Hypothalamus (tissue), 51 donors: ENCODE measurements at places on chromosomes 3 and 15.

DNA sequence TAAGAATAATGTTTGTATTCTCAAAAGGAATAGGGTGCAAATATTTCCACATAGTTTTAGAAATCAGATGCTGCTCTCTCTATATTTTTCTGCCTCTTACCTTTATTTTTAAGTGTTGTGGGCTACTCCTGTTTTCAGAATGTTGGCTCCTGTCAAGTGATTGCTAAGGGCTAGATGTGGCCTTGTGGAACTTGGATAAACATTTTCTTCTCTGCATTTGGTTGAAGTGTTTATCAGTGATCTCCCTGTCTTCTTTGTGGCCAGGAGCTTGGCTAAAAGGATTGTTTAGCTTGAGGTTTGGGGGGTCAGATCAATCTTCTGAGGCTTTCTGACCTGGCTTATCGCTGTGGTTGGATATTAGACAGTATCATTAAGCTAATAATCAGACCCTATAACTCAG is 112.6 kb downstream of the TCF12 start:
- DNase-seq = no peak

DNA sequence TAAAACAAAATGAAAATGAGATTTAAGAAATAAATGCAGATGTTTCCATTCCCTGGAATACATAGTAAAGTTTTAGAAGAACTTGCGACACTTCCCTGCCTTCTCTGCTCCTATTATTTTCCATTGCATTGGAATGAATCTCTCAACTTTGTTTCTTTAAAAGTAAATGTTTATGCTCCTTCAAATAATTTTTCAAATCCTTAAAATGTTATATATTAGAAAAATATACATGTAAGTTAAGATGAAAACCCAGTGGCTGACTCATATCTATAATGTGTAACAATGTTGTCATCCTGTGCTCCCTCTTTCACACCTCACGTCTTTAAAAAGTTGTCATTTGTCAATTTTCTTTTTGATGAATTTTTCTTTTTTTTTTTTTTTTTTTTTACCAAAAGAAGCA is 3.6 kb downstream of the RBMS3 start:
- no peak for DNase-seq

DNA sequence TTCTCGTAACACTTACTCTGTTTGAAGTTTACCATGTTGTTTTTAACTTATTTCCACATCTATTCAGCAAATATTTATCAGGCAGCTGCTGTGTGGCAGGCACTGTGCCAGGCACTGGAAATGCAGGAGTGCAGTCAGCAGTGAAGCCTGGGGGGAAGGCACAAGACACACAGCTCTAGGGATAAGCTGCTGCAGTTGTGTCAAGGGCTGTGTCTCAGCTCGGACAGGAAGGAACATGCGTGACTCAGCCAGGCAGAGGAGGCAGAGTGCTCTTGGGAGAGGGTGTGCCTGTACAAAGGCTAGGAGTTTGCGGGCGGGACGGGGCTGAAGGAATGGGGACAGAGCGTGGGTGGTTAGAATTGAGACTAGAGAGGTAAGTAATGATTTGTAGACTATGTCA is 24.7 kb downstream of the LYSMD4 start:
- DNase-seq = no peak

GRCh38 chr3:175879417-175879816 is 1020.3 kb downstream of the NAALADL2 start:
- DNase-seq = no peak

DNA sequence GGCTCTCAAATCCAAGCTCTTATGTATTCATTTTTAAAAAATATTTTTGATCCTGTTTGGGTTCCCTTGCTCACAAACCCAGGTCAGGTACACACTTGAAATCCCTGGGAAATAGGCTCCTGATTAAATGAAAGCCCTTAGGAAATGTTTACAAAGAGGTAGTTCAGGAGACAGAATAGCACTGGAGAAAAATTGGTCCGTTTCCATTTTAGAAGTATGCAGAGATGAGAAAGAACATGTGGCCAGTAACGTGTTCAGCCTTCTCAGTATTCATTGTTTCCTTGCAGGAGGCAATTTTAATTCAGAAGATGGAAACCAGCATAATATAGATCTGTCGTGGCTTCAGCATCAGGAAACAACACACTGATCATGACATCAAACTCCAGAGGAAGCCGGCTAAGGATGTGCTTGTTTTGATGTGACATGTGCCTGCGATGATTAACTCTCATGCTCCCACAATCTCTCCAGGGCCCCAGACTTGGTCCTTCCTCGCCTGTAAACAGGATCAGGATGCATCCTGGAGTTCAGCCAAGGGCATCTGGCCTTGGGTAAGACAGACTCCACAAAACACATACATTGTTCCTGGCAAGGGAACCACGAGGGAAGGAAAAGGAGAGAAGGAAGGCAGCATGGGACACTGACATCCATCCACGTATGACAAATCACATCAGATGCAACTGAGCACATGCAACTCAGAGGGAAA is 350.5 kb upstream of the THBS1 start:
- no peak for DNase-seq

- DNase-seq = no peak
These were observed 6.9 kb downstream of the ADAMTS17 start for GRCh38 chr15:100334905-100335304.

GRCh38 chr15:40226736-40227135 is 12.1 kb upstream of the PAK6 start:
- no peak for DNase-seq

- DNase-seq = peak; percentile 23
These were observed 13.0 kb upstream of the CSK start for GRCh38 chr15:74768771-74769342.

- DNase-seq = no peak
These were observed 148.0 kb upstream of the TPM1 start for GRCh38 chr15:62894322-62895085.

DNA sequence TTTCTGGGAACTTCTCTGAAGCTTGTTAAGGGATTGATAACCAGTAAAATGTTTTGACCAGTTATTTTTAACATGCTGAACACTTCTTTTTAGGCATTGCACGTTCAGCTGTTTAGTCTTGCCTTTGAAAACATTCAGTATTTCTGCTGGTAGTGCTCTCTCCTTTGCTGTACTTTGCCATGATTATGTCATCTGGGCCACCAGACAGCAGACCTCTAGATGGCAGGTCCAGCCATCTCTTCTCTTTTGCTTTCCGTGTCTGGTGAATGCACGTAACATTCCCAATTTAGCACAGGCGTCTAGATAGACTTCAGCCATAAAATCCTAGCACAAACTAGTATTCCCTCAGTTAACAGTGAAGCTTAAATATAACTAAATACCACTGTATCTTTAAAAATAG is 57.8 kb downstream of the RAB7A start:
- no peak for DNase-seq

- DNase-seq = no peak
These were observed 273.2 kb downstream of the MFSD1 start for GRCh38 chr3:159074756-159075701.

GRCh38 chr3:112362221-112362620 is 29.3 kb downstream of the CD200 start:
- DNase-seq = no peak
